Neural crest cell (in vitro differentiated cells): ENCODE measurements at places on chromosomes 1 and 21. TPM values are rescaled to one million over a fixed set of nuclear protein-coding genes. Genes with fewer than 3 reads are reported as not detected.

EDN2 gene
- not detected in 2 replicates for total RNA-seq

DNA sequence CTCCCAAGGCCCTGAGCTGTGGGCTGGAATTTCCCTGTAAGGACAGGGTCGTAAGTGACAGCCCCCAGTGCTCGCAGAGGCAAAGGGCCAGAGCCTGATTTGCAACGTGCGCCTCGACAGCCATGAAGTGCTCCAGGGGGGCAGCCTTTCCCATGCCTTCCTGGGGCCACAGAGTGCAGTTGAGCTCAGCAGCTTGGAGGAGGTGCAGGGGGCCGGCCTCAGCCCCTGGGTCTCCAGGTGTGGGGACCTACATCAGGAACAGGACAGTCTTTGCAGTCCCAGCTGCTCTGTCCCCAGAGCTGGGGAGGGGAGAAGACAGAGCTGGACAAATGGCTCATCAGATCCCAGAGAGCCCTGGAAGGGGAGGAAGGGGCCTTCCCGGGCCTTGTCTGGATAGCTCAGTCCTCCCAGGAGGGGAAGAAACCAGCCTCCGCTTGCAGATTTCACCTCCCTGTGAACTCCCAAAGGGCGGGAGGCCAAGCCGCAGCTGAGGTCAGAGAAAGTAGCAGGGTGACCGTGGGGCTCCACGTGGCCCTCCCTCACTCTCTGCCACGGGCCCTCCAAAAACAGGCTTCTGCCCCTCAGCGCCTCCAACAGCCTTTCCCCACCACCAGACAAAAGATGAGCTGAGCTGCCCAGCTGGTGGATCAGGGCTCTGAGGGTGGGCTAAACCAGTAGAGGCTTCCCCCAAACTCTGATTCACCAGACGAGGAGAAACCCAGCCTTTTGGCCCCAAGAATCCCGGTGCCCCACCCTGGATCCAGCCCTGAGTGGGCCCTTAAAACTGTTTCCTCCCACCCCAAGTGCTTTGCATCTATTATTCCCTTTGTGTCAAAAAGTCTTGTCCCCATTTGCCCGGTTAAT lies 76.5 kb downstream of the DHRS3 start:
- DNase-seq: no peak

DNA sequence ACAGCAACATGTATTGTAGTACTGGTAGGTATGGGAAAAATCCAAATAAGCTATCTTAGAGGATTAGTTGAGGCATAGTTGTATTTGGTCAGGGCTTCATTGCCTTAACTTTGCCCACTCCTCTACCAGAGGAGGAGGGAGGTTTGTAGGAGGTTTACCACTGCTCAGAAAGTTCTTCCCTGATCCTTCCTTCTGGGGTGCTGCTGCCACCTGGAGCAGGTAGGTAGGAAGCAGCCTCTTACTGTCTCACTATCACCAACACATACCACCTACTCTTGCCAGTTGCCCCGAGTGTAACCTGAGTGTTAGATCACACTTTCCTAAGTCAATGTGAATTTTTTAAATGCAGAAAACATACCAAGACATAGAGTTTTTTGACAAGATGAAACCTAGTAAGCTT lies 24.1 kb upstream of the ZSWIM5 start:
- no peak for DNase-seq

DNA sequence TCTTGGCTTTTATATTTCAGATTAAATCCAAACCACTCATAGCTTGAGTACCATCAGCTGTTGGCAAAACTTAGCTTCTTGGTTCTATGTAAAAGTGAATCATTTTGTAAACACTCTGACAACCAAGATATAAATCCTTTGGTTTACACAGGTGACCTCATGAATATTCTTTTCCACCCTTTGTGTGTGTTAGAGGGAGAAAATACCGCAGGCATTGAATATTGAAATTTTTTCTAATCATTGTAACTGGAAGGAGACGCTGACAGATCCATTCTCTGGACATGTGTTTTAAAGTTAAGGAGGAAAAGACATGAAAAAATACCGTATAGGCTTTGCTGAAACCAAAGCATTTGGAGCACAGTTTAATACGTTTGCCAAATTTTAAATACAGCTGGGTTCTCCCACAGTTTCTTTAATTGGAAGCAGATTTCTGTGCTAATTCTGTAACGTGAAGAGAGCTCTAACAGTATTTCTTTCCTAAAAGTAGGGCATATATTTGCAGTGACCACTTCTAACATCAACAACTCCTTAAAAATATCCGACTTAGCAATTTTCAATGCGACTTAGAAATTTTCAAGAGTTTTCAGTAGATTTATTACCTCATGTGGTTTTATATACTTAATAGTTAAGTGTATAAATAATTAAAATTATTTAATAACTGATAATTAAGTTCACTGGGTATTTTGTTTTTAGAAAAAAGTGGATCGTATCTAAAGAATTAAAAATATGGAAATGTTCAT lies 388.2 kb downstream of the USP25 start:
- no peak for DNase-seq

- peak; percentile 8 for DNase-seq
Measured at GRCh38 chr1:223726380-223727001, 14.2 kb downstream of the CAPN2 start.

GRCh38 chr1:60809204-60809980 lies 273.0 kb upstream of the NFIA start:
- no peak for DNase-seq

- DNase-seq: no peak
Measured at GRCh38 chr1:15205586-15206346, 41.3 kb upstream of the FHAD1 start.

GRCh38 chr1:234479866-234480265 lies 887 bp upstream of the TARBP1 start:
- DNase-seq: no peak

DNA sequence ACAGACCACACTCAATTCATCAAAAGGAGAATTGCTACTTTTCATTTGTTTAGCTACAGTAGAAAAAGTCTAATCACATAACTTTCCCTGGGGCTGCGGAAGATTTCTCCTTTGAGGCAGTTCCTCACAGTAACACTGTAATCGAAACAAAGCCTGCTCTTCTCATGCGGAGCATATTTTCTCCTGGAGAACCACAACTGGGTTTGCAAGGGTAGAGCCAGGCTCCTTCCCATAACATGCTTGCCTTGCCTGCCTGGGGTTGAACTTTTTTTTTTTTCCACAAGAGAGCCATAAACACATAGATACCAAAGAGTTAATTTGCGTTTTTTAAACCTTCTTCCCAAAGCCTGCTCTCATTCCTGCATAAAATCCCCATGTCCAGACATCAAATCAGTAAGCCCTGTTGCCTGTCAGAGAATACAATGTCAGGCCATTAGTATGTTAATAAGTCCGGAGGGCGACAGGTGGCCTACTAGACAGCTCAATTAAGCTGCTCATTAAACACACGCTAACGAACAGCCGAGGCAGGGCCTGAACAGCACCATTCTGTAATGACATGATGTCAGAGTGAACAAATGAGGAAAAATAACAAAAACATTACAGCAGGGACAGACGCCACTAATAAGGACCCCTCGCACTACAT lies 107.1 kb upstream of the OLIG2 start:
- no peak for DNase-seq

- no peak for DNase-seq
Measured at GRCh38 chr1:185193756-185194155, 36.8 kb downstream of the SWT1 start.

DNA sequence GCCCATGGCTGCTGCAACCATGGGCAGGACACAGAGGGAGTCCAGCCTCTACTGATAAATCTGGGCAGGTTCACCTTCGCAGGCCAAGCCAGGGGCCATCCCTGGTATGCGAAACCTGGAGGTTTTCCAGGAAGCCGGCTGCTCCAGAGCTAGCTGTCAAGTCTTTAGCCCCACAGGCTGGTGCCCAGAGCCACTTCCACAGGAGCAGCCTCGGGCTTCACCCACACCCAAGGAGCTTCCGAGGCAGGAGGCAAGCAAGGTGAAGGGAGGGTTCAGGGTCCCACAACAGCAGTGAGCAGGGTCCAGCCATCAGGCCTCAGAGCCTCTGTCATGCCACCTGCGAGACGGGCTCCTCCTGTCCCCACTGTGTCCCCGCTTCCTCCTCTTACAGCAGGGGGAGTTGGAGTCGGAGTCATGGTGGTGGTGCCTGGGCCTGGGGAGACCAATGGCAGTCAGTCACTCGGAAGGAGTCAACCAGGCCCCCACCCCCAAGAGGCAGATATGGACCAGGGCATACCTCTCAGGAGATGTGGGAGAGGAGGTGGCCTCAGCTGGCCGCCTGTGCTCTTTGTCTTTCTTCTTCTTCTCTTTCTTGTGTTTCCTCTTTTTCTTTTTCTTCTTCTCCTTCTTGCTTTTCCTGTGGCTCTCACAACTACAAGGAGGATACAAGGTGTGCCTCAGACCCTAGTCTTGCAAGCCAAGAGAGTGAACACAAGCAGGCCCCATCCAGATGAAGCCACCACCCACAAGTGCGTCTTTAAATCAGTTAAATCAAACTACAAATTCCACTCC lies 2.1 kb downstream of the C1orf35 start:
- DNase-seq: no peak
